ENCODE measurements at places on chromosomes 3 and 15. TPM values are rescaled to one million over a fixed set of nuclear protein-coding genes. Genes with fewer than 3 reads are reported as not detected.

The SPATA12 gene
- total RNA-seq, result not detected

The AMOTL2 gene
- not detected for total RNA-seq

The SNX33 gene
- total RNA-seq, result 1.1 TPM

The AADAC gene
- total RNA-seq, result not detected

The VPS33B gene
- 18.4 TPM for total RNA-seq

The HRG gene
- total RNA-seq, result not detected

The SLC28A2 gene
- total RNA-seq, result not detected
